A549 treated with dexamethasone at 1 μM for 4 hours (cell line): ENCODE measurements at places on chromosomes 11 and 22. TPM values are rescaled to one million over a fixed set of nuclear protein-coding genes. Genes with fewer than 3 reads are reported as not detected.

Gene DEPDC7
- total RNA-seq, result 6.8 to 7.8 TPM (median 7.0 TPM) in 5 replicates

Gene LRRC55
- total RNA-seq, result not detected in 5 replicates

Gene CLCF1
- 28.8 to 36.7 TPM (median 32.5 TPM) in 5 replicates for total RNA-seq

Gene OR51E2
- not detected in 5 replicates for total RNA-seq

Gene PLAAT5
- total RNA-seq, result 0.02 to 0.07 TPM (median 0.05 TPM) in 3 of 5 replicates, not detected in the others

Gene ANO3
- total RNA-seq, result 0.01 to 0.04 TPM (median 0.02 TPM) in 3 of 5 replicates, not detected in the others

Gene RHOD
- total RNA-seq, result 31.4 to 50.8 TPM (median 45.6 TPM) in 5 replicates

Gene KLHL35
- 0.87 to 1.3 TPM (median 0.98 TPM) in 5 replicates for total RNA-seq

Gene POTEH
- not detected in 5 replicates for total RNA-seq

Gene SHISA8
- total RNA-seq, result 0.07 to 0.31 TPM (median 0.11 TPM) in 5 replicates

Gene FIBIN
- not detected in 5 replicates for total RNA-seq

Gene RFPL3
- total RNA-seq, result not detected in 5 replicates
